ENCODE measurements at places on chromosomes 6 and 20.

GRCh38 chr6:146253691-146254090 lies 224.8 kb downstream of the GRM1 start:
- DNase-seq: no peak

- DNase-seq: peak; percentile 88
These were observed 14.3 kb upstream of the PTCRA start for GRCh38 chr6:42901538-42901957.

DNA sequence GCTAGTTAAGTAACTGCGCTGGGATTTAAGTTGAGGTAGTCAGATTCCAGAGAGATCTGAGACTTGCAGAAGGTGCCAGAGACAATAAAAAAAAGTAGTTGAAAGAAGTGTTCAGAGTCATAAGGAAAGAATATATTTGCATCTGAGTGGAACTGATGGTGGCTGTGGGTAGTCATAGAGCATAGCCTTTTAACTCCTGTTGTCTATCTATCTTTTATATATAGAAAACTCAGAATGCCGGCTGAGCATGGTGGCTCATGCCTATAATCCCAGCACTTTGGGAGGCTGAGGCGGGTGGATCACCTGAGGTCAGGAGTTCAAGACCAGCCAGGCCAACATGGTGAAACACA lies 62.0 kb downstream of the CARMIL1 start:
- DNase-seq: no peak

GRCh38 chr20:37144856-37145404 lies 34.2 kb upstream of the RPN2 start:
- no peak for DNase-seq

DNA sequence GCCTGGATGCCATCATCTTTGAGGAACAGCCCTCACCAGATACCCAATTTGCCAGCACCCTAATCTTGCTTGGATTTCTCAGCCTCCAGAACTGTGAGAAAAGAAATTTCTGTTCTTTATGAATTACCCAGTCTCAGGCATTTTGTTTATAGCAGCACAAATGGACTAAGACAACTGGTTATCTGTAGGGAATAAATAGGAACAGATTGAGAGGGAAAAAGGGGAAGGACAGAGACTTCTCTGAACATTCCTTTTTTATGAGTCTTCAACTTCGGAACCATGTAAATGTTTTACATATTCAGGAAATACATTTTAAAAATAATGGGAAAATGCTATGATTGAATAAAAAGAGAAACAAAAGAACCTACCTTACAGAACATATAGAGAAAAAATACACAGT lies 20.9 kb downstream of the KCTD20 start:
- no peak for DNase-seq

GRCh38 chr6:17851720-17852161 lies 135.7 kb downstream of the KIF13A start:
- no peak for DNase-seq

DNA sequence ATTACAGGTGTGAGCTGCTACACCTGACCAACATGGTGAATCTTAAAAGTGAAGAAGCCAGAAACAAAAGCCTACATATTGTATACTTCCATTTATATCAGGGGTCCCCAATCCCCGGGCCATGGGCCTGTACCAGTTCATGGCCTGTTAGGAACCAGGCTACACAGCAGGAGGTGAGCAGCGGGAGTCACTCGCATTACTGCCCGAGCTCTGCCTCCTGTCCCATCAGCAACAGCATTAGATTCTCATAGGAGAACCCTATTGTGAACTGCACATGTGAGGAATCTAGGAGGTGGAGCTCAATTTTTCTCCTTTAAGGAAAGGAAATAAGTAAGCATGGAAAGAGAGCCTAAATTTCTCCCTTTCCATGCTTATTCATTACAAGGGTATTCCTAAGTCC lies 21.7 kb downstream of the CSNK2A1 start:
- no peak for DNase-seq

DNA sequence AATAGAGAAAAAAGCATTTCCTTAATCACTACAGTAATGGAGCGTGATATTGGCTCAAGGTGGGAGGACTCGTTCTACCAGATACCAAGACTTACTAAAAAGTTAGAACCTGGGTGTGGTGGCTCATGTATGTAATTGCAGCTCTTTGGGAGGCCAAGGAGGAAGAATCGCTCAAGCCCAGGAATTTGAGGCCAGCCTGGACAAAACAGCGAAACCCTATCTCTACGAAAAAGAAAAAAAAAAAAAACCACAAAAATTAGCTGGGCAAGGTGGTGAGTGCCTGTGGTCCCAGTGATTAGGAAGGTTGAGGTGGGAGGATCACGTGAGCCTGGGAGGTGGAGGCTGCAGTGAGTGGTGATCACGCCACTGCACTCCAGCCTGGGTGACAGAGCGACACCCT lies 24.0 kb upstream of the ATRN start:
- no peak for DNase-seq

DNA sequence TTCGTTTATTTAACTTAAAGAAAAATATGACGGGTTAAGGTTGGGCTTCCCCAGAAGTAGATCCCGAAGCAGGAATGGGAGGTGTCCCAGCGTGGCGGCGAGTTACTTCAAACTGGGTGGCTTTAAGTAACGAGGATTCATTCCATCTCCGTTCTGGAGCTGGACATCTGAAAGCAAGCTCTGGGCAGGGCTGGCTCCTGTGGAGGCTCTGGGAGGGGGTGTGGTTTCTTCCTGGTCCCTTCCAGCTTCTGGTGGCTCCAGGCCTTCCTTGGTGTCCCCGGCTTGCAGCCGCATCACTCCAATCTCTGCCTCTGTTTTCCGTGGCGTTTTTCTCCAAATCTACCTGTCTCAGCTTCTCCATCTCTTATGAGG lies 47.3 kb upstream of the BHLHE23 start:
- DNase-seq: peak; percentile 50

DNA sequence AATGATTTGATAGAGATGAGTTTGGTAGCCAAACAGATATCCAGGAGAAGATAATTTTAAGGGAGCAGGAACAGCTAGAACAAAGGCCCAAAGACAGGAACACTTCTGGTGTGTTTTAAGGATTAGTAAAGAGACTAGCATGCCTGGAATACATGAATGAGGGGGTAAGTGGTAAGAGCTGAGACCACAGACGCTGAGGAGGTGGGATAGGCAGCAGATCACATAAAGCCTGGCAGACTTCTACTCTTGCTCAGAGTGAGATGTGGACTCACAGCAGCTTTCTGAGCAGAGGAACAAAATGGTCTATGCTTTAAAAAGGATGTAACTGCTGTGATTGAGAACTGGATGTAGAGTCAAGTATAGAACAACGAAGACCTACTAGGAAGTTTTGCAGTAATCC lies 100.1 kb downstream of the EPHA7 start:
- no peak for DNase-seq

GRCh38 chr6:36516559-36516958 lies 30.7 kb downstream of the STK38 start:
- DNase-seq: no peak

DNA sequence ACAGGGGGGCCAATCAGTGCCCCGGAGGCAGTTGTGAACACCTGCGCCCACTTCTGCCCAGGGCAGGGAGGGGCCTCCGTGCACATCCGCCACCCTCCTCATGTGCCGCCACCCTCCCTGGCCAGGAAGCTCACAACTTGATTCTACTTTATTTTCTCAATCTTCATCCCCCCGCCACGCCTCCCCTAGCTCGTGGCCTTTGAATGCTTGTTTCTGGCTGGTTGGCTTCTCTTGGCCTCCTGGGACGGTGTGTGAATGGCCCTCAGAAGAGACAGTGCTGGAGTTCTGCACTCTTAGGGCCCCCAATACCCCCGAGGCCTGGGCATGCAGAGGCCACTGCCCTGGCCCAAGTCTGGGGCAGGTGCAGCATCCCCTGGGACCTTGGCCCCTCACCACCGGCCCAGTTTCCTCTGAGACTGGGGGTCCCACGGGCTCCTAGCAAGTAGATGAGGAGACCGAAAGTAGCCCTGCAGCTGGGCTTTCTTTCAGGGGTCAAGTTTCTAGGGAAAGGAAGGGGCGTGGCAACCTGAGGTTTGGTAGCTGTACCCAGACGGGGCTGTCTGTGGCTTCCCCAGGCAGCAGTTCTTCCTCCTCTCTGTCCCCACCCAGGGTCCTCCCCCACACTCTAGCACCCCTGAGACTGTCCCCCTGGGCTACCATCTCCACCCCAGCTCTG lies 1.3 kb downstream of the RGS19 start:
- DNase-seq: no peak

All from cardiac septum (tissue), 1 donor.